HT-29 (cell line): ENCODE measurements at places on chromosomes 16 and 17. TPM values are rescaled to one million over a fixed set of nuclear protein-coding genes. Genes with fewer than 3 reads are reported as not detected.

Gene SOCS1
- 1.2 and 1.3 TPM in 2 replicates for total RNA-seq

Gene TPSB2
- total RNA-seq = not detected in 2 replicates

Gene ERBB2
- 91.0 and 110 TPM in 2 replicates for total RNA-seq

Gene ADAM11
- total RNA-seq = 0.05 and 0.20 TPM in 2 replicates

- no peak for DNase-seq
These were observed 244.1 kb downstream of the CEP112 start for GRCh38 chr17:65947831-65948230.

GRCh38 chr17:49069585-49070273 is 62.8 kb upstream of the B4GALNT2 start:
- DNase-seq = no peak

- no peak for DNase-seq
These were observed 75.7 kb downstream of the FBXL20 start for GRCh38 chr17:39325528-39326240.

- DNase-seq = no peak
These were observed 39.0 kb downstream of the ZNF423 start for GRCh38 chr16:49816875-49817274.
